Fibroblast of skin of right biceps (primary cell): ENCODE measurements at places on chromosomes 6 and 20.

DNA sequence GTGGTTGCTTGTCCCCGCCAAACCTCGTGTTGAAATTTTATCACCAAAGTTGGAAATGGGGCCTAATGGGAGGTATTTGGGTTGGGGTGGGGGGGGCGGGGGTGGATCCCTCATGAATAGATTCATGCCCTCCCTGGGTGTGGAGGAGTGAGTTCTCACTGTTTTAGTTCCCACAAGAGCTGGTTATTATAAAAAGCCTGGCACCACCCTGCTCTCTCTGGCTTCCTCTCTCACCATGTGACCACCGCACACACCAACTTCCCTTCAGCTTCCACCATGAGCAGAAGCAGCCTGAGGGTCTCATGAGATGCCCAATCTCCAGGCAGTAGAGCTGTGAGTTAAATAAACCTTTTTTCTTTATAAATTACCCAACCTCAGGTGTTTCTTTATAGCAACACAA, 111.3 kb downstream of the PRDM1 start:
- no peak for DNase-seq

DNA sequence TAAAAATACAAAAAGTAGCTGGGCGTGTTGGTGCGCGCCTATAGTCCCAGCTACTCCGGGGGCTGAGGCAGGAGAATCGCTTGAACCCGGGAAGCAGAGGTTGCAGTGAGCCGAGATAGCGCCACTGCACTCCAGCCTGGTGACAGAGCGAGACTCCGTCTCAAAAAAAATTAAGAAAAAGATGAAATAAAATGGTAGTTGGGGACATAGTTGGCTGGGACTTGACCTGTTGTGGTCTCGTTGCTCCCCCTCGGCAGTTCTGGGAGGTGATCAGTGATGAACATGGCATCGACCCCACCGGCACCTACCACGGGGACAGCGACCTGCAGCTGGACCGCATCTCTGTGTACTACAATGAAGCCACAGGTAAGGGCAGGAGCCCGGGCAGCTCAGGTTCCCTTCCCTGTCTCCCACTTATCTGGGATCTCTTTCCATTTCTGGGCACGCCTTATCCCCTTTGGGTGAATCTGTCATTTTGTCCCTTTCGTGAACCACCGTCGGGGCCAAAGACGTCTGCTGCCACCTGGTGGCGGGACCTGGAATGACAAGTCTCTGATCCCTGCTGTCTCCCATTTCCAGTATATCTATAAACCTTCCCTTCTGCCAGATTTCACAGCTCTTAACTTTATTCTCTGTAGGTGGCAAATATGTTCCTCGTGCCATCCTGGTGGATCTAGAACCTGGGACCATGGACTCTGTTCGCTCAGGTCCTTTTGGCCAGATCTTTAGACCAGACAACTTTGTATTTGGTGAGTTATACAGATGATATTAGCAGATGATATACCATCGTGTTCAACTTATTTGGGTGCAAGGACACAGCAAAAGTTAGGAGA, 2.3 kb downstream of the TUBB start:
- DNase-seq: peak; percentile 77

GRCh38 chr6:100185615-100186014, 191.6 kb upstream of the MCHR2 start:
- DNase-seq: no peak

GRCh38 chr6:43717822-43718221, 30.2 kb upstream of the MRPS18A start:
- no peak for DNase-seq

DNA sequence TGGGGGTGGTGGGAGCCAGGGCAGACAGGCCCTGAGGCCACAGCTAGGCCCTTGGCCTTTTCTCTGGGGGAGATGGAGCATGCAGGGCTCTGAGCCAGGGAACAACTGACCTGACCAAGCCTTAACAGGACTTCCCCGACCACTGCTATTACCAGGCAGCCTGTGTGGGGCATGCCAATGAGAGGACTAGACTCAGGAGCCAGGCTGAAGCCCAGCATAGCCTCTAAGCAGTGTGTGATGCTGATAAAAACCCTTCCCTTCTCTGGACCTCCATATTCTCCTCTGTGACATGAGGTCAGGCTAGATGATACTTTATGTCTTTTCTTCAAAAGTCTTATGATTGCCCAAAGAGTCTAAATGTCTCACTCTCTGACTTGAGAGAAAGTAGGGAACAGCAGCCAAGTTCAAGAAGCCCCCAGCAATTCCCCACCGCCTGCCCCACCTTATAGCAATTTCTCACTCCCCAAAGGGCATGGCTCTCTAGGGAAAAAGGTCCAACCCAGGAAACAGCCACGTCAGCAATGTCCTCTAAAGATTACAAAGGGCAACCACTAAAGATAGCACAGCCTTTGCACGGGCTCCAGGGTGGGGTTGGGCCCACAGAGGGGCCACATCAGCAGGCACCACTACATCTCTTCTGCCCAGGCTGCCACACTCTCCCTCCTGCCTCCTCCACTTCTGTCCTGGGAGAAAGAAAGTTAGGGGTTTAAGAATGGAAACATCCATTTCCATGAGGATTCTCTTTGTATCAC, 71.3 kb downstream of the TRERF1 start:
- no peak for DNase-seq

DNA sequence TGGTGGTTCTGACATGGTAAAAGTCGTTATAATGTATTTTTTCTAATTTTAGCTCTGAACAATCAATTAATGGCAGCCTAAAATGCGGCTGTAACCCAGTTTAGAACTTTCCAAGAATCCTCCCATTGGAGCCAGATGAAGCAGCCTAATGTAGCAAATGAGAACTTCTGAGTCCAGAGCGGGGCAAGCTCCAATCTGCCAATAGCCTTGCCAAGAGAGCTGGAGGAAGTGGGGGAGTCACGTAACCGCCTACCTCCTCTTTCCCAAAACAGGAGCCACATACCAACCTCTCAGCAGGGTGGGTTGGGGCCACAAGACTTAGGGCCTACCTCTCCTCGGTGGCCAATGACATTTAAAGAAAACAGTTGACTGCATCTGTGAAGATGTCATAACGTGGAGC, 230.6 kb downstream of the SOD2 start:
- no peak for DNase-seq

GRCh38 chr6:134502614-134503549, 185.0 kb upstream of the SGK1 start:
- DNase-seq: no peak

DNA sequence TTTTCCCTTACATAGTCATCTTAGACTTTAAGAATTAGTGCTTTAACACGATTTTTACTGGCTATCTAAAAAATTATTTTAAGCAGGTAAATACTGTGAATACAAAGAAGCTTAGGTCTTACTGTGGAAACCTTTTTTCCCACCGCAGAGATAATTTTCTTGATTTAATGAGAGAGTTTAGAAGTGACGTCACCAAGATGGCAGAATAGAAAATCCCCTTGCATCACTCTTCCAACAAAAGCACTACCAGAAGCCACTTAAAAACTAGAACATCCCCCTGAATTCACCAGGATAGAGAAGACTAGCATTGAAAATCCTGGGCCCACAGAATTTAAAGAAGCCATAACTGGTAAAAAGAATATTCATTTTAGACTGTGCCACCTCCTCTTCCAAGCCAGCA, 375.4 kb upstream of the PTCHD4 start:
- no peak for DNase-seq

GRCh38 chr6:24766680-24767462, 7.9 kb upstream of the GMNN start:
- peak; percentile 38 for DNase-seq

- DNase-seq: no peak
Observed at GRCh38 chr20:23917024-23917725, 37.6 kb upstream of the CST5 start.

GRCh38 chr6:87832025-87832825, 130.2 kb upstream of the AKIRIN2 start:
- DNase-seq: peak; percentile 33
